ENCODE measurements at places on chromosomes 7 and 10.

GRCh38 chr7:108836256-108836655 lies 266.6 kb downstream of the DNAJB9 start:
- no peak for DNase-seq

DNA sequence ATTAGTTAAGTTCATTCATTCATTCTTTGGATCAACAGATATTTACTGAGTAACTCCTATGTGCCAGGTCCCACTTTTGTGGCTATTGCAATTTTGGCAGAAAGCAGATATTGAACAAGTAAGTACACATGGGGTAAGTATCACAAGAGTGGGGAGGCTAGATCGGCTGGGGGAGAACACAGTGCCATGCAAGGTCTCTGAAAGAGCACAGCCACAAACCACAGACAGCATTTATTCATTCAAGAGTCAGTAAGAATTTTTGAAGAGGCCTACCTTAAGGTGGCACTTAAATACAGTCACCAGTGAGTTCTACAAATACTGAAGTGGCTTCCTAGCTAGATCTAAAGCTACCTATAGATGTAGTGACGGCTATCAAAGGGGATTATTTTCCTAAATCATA lies 304.2 kb downstream of the RNLS start:
- DNase-seq, result no peak

DNA sequence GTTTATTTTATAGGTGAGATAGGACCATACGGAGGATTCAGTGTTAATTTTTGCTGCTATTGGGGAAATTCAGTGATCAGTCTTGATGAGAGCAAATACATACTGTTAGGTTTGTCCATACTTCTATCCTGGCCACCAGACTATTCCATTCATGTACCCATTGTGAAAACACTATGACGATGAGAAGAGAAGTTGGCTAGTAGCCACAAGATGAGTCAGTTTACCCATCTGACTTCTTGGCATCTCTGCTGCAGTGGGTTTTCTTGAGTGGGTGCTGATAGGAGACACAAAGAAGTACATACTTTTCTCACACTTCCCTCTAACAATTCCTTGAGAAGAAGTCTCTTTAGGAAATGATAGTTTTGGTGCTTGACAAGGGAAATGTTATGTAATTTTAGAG lies 133.1 kb downstream of the TFPI2 start:
- DNase-seq, result no peak

- no peak for DNase-seq
These were observed 81.9 kb downstream of the EGFR start for GRCh38 chr7:55100544-55101327.

GRCh38 chr7:107768263-107768662 lies 24.3 kb downstream of the CBLL1 start:
- DNase-seq, result no peak

Data from coronary artery (tissue), 2 donors.